ENCODE measurements at places on chromosomes 4 and X.

GRCh38 chr4:16109256-16109655 is 25.4 kb upstream of the PROM1 start:
- DNase-seq = no peak

DNA sequence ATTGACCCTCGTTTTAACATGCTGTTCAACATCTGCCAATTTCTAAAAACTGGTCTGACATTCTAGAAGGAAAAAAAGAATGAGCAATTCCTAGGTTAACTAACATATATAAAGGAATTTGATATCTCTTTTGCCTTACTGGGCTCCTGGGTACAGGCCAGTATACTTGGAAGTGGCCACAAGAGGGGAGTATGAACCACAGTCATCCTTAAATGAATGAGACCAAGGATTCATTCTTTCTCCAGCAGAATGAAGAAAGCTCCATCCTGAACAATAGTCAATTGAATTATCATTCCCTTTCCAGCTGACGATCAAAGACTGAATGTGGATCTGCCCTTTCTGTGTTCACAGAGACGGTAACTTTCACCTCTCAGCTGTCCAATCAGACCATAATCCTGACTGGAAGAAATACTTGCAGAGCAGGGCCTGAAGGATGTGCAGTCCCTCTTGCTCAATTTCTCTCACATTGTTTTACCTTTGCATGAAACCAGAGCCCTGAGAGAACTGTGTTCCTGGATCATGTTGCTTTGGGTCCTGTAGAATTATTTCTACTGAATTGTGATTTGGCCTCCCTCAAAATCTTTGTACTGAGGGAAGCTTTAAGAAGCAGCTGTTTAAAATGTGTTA is 14.8 kb upstream of the SPARCL1 start:
- DNase-seq = no peak

DNA sequence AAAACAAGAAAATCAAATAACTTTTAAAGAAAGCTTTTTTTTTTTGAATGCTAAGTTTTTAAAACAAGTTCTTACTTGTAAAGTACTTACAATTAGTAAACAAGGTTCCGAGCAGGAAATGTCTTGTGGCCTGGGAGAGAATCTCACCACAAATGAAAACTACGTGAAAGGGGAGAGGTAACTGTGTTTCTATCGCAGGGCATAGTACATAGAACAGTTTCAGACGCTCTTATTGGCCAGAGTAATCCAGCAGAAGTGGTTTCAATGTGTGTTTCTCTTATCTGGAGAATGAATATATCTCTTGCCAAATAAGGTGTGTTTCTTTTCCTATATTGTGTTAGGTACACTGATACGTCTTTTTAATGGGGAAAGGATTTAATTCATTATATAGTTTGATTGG is at the start of gene PLAC8:
Gene PLAC8 (minus strand): TSS at position 154 of the 400 bp plus-strand sequence. CDS start 6,808 bp downstream, outside the sequence.
- no peak for DNase-seq

DNA sequence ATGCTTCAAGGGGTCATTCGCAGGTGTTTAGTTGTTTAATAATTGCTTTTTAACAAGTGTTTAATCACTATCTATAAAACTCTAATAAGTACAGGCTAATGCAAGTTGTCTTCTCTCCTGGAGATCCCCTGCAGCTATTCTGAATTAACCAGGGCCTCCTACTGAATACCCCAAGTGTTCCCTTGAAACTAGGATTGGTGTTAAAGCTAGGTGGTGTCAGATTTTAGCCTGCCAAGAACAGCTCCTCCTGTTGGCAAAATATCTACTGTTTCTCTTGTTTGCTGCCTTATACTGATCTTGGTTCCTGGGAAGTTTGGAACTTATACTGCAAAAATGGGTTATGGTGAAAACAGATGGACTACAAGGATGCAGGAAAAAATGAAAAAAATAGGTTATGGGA is 26.1 kb upstream of the TMEM154 start:
- no peak for DNase-seq

DNA sequence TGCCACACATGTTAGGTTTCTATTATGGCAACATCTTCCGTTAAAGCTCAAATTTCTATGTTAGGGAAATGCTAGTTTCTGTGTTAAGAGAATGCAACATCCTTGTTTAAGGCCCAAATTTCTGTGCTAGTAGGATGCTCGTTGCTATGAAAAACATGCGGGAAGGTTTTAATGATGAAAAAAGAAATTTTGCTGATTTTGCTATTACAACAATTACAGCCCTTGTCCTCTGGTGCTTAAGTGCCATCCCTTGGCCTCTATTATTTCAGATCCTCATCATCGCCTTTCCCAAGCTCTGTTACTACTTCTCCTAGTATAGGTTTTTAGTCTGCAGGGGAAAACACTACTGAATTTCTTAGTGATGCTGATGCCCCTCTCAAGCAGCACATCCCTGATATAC is 412.6 kb upstream of the NDST3 start:
- DNase-seq = no peak

GRCh38 chr4:159296061-159296460 is 193.2 kb downstream of the RAPGEF2 start:
- no peak for DNase-seq

- DNase-seq = no peak
Observed at GRCh38 chrX:22093550-22093949, 61.4 kb downstream of the PHEX start.

GRCh38 chr4:14095831-14096230 is 468.3 kb upstream of the BOD1L1 start:
- DNase-seq = no peak

DNA sequence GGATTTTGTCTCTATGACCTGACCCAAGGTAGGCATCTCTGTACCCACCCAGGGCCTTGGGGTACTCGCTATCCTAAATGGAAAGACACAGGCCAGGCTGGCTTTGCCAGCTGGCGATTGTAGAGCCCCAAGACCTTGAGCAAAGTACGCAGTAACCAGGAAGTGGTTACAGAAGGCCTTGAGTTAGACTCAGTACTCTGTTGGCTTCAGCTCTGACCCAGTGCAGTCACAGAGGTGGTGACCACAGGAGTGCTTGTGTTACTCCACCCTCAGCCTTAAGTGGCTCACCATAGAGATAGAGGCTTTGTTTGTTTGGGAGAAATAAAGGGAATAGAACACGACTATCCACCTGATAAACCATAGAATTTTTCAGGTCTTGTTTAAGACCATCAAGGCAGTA is 880.5 kb upstream of the POU3F4 start:
- DNase-seq = no peak

- DNase-seq = no peak
Observed at GRCh38 chr4:17468619-17469221, 43.2 kb downstream of the QDPR start.

DNA sequence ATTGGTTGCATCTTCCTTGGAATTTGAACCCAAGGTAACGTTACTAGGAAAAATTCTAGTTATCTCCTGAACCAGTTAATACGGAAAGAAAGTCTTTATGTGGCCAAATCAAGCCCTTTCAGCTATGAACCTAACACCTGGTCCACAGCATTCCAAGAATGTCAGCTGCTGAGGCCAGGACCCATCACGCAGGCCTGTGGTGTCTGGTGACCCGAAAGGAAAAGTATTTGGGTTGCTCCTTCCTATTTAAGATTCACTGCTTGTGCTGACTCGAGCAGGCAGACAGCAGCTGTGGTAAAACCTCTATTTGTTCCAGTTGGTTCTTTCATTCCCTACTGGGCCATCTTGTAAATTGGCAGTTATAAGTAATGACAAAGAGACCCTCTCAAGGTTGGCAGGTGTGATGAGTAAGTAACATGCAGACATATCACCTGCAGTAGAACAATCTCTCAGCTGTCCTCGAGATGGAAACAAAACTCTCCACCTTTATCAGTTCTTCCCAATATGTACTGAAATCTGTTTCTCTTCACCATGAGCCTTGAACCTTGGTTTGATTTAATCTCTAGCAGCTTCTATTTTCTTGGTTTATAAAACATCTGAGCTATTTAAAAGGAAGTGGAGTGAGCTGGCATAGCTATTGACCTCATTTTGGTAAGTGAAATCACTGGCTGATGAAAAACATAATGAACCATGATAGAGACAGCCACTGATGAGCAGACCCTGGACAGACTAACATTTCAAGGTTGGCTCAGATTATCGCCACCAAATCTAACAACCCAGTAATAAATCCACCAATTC is 182.1 kb upstream of the SMIM31 start:
- DNase-seq = no peak

DNA sequence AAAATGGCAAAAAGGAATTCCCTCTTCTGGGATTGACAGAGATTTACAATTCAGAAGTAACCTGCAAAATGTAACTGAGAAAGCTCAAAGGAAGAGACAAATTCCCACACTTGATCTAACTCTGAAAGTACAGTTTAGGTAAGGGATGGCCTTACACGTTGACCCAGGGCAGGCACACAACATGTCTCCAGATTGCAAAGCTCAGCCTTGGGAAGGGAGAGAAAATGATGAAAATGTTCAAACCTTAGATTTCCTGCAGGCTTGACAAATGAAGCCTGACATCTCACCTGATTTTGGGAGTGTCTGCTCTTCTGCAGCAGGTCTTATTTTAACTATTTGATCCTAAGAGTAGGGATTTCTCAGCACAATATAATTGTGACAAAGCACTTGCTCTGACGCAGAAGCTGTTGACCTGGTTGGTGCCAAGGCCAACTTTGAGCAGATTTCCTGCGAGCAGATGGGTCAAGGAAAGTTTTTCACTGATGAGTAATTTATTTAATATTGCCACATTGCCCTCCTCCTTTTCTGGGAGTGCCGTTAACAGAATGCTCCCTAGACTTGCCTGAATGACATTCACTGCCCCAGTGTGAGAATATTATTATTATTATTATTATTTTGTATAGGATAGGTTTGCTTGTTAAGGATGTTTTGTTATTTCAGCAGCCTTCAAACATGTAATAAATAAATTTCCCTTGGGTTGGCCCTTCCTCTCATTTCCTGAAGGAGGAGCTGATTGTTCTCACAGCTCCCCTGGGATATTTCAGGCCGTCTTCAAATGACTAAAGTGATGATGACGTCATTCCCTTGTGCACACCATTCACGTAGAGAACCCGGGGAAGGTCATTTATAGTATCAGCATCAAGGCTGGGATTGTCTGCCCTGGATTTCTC is 157.1 kb downstream of the VEGFC start:
- no peak for DNase-seq

DNA sequence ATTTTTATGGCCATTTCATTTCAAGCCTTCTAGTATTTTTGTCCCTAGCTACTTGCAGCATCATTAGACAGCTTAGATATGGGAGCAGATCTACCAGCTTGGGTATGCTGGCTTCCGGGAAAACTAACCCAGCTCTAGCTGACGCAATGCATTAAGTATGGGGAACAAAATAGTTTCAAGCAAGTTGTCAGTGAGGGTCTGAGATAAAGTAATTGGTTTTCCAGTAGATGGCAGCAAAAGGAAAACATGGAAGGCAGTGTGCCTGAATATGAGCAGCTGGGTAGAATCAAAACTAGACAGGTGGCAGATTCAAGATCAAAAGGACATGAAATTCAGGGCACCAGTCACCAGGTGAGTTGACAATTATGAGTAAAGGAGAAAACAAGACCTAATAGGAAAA is 340.9 kb upstream of the CTSO start:
- no peak for DNase-seq

DNA sequence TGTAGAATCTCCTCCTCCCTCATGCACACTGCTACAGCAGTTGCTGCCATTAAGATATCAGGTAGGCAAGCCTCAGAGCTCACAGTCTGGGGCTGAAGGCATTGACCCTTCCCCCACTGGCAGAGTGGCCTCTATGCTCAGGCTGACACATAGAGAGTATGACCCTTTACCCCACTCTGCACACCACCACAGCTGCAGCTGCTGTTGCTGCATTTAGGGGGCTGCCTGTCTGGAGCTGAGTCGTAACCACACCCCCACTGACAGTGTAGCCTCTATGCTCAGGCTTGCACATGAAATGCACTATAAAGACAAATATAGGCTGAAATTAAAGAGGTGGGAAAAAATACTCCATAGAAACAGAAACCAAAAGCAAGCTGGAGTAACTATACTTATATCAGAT is 289.3 kb upstream of the PABPC4L start:
- DNase-seq = no peak

DNA sequence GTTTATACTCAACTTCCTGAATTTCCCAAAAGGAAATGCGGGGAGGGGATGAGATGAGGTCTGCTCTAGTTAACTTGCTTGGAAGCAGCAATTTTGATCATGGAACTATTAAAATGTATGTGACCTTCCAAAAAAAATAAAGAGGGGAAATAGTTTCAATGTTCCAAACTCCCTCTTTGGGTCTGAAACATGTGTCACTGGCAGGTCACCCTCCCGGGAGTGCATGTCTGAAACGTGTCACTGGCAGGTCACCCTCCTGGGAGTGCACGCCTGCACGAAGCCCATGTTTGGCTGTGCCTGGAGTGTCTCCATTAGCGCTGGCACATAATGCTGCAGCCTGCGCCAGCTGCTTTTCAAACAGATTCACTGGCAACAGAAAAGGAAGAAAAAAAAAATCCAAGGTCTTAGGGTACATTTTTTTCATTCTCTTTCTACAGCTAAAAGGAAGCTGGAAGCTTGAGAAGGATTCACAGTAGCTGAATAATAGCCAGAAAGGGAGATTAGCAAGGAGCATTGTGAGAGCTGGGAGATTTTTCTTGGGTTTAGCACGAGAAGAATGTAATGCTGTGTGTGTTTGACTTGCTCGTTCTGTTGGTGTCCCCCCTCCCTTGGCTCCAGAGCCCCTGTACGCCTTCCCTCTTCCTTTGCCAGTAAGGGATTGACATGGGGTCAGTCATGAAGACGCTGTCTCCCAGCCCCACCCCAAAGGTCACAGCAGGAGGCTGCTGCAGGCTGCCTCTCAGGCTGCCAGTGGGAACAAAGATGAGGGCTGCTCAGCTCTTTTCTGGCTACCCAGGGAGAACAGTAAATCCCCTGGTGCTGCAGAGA is 39.2 kb upstream of the TLR3 start:
- DNase-seq = no peak

DNA sequence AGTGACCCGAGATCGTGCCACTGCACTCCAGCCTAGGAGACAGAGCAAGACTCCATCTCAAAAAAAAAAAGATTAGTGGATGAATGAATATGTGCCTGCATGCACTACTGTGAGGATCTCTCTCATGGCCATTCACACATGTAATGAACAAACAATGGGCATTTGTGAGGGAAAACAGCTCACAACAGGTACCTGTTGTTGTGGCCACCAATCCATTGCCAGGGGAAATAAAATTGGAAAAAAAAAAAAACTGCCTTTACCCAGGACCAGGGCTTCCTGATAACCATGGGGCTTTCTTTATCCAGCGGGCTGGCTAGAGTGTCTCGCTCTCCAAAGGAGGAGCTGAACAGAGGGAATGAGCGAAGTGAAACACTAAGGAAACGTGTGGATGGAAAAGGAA is 7.4 kb downstream of the SCD5 start:
- no peak for DNase-seq

- no peak for DNase-seq
Observed at GRCh38 chr4:173521467-173522159, 8.4 kb downstream of the HAND2 start.

DNA sequence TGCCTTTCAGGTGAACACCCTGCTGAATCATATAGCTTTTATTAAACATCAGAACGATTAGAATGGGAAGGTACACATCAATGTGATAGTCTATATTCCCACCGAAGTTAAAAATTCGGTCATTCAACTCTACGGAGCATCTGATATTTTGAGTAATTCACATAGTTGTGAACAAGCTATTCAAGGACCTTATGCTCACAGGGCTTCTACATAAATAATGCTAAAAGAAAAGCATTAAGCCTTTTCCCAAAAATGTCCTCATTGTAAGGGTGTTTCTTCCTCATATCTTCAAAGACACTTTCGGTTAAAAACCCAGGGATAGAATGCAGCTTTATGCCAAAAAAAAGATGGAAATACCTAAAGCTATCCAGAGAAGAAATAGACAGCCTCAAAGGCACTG is 79.7 kb upstream of the EDNRA start:
- DNase-seq = no peak

All from stimulated activated CD8-positive, alpha-beta memory T cell treated with anti-CD3 and anti-CD28 coated beads, Interleukin-4, amount 100 ng/mL, for 1 hour (primary cell).